ENCODE measurements at places on chromosomes 3 and 15.

GRCh38 chr3:190491533-190492054 lies 22.3 kb upstream of the IL1RAP start:
- DNase-seq: no peak

GRCh38 chr15:92899948-92900730 lies at the start of gene CHD2:
Gene CHD2, plus strand, starts transcription at chr15:92900324. Its CDS starts 914 bp downstream, at chr15:92901238.
- peak; percentile 48 for DNase-seq

DNA sequence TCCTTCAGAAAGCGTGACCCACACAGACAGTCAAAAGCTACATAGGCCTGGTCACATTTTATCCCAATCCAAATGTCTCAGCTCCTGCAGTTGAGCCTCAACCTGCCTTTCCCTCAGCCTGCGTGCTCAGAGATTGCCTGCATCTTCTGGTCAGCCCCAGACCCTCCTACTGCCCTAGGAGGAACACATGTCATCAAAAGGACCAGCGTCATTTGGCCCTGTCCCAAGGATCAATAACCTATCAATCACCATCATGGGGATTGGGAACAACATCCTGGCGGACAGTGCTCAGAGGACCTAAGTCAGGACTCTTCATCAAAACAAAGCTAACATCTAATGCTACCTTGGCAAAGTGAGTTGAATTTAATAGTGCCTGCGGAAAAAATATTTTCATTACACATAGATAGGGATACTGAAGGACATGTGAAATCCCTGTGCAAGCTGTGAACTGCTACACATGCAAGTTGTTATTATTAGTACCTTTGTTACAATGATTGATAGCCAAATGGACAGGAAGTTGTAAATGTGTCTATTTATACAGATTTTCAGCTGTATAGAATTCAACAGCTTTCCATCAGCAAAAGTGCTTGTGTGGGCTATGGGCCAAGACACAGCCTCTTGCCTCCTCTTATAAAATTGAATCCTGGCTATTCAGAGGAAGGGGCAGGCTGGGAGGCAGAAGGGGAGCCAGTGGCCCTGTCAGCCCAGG lies 47.7 kb downstream of the UMPS start:
- DNase-seq: no peak

DNA sequence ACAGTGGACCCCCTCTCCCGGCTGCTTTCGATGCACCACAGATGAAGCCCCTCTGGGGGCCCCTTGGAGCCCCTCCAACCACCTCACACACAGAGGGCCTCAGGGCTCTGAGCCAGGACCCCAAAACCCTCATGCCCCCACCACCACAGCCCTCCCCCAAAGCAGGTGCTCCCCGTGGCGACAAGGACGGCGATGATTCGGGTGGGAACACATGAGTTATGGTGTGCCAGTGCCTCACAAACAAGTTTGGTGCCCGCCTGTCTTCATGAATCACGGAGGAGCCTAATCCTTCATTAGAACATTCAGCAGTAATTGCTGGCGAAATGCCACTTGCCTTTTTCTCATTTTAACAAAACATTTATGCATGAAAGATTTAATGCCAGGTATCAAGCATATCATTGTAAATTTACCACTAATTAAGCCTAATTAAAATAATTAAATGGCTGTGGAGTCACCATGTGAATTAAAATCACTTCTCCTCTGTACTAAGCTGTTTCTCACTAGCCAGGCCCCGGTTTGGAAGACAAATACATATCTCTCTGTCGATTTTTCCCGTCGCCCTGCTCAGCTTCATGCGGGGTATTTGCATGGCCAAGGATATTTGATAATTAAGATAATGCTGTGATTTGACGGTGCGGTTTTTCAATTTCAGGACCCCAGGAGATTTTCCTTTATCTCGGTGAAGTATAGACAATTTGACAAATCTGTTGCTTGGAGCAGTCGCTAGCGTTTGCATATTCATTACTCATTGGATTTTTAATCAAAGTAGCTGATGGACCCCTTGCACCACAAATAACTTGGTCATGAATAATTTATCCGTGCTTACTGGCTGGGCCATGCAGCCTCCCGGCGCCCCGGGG lies 157.0 kb downstream of the TLE3 start:
- DNase-seq: no peak

GRCh38 chr3:13555753-13556152 lies 6.8 kb downstream of the FBLN2 start:
- no peak for DNase-seq

DNA sequence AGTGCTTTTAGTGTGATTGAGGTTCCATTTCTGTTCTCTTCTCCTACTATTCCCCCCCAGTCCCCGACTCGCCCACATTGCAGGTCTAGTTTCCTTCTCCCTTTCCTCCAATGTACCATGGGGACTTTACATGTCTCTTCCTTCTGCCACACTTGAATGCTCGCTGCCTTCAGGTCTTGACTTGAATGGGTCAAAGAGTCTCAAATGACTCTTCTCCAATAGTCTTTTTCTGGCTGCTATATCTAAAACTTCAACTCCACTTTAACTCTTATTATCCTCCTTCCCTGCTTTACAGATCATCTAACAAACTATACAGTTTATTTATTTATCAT lies 213.9 kb upstream of the SLC2A2 start:
- DNase-seq: no peak

DNA sequence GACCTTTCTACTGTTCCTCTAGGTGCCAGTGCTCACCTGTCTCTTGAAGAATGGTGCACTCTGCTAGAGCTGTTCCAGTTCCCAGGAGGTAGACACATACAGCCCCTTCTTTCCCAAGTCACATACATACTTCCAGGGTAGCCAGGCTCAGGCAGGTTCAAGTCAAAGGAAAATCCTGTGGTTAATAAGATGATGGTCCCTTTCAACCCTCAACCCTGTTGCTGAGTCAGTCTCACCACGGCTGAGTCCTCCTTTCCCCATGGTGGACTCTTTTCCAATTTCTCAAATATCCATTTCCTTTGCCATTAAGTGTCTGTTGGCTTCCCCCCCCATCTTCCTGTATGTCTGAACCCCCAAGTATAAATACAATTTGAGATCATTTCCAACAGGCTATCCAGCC lies 56.1 kb upstream of the ACAN start:
- DNase-seq: no peak

DNA sequence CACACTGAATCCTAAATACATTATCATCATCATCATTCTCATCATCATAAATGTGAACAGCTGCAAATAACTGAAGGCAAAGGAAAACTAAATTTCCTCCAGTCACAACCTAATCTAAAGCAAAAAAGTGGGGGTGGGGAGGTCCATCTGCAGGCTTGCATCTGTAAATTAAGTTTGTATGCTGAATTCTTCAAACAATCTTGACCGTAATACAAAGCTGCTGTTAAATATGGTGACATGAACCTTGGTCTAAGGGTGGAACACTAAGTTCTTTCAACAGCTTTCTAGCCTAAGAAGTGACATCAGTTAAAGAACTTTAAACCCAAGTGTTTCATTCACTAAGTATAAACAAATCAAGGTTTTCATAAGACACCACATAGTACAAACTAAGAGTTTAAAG lies 4.3 kb downstream of the LRRFIP2 start:
- no peak for DNase-seq

GRCh38 chr3:24963762-24964625 lies 464.1 kb upstream of the RARB start:
- DNase-seq: no peak

GRCh38 chr3:147736226-147736625 lies 327.1 kb downstream of the ZIC1 start:
- DNase-seq: no peak

DNA sequence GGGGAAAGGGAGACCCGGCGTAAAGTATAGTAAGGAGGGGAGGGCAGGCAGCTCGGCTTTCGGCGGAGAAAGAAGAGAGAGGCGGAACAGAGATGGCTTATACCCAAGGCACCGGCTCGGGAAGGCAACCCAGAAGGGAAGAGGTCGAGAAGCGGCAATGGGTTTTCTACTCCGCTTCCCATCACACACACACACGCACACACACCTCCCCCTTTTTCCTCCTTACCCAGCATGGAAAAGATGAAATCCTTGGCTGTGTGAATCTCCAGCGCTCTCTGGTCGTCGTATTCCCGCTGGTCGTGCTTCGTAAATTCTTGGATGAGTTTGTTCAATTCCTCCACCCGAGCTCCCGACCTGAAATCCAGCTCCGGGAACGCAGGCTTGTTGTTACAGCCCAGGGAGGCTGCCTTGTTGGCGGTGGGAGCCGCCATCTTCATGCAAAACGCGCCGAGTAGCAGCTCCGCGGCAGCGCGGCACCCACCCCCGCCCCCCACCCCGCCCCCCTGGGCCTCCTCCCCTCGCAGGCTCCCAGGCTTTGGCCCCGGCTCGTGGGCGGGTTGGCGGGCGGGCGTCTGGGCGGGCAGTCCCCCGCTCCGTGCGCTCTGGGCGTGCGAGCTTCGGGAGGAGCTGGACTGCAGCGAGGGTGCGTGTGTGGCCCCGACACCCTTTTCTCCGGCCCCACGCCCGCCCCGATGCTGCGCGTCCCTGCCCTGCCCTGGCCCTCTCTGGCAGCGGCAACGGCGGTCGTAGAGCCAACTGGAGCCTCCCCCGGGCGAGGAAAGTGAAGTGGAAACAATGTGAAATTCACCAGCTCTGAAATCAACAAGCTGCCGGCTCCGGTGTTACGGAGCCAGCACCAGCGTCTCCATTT lies at the start of gene MB21D2:
Gene MB21D2, minus strand, starts transcription at position 453 of the 871 bp plus-strand sequence. Its CDS starts 16 bp downstream, at position 437.
- DNase-seq: peak; percentile 45

DNA sequence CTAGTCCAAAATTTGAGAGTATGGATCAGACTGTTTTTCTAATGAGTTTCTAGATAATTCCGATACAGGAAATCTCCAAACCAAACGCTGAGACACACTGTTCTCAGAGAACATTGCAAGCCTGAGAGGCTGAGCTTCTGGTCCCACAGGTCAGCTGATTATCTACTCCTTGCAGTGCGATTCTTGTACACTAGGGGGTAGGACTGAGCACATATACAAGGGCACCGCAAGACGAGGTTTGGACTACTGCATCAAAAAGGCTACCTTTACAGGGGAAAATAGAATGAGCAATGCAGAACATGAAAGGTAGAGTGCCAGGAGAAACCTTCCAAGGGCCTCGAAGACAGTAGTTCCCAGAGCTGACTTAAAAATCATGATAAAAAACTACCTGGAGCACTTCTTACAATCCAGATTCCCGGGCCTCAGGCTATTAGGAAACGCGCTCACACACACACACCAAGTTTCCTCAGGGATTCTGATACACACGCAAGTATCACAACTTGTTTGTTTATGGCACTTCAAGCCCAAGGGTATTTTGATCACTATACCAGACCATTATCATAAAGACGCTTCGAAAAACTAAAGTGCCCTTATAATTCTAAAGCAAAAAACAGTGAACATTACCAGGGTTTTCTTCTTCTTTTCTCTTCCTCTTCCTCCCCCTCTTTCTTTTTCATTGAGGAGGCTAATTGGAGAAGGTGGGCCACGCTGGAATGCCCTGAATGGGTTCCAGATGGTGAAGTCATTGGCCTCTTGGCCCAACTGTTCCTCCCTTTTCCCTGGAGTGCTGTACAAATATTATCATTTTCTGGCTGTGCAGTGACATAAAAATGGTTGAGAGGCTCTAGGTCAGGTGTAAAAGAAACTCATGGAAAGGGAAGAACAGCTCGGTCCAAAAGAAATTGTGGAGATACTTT lies 61.8 kb downstream of the SLC12A8 start:
- no peak for DNase-seq

- DNase-seq: no peak
Observed at GRCh38 chr15:101502572-101503295, 13.2 kb upstream of the PCSK6 start.

GRCh38 chr3:1446531-1446930 lies 353.7 kb downstream of the CNTN6 start:
- DNase-seq: no peak

DNA sequence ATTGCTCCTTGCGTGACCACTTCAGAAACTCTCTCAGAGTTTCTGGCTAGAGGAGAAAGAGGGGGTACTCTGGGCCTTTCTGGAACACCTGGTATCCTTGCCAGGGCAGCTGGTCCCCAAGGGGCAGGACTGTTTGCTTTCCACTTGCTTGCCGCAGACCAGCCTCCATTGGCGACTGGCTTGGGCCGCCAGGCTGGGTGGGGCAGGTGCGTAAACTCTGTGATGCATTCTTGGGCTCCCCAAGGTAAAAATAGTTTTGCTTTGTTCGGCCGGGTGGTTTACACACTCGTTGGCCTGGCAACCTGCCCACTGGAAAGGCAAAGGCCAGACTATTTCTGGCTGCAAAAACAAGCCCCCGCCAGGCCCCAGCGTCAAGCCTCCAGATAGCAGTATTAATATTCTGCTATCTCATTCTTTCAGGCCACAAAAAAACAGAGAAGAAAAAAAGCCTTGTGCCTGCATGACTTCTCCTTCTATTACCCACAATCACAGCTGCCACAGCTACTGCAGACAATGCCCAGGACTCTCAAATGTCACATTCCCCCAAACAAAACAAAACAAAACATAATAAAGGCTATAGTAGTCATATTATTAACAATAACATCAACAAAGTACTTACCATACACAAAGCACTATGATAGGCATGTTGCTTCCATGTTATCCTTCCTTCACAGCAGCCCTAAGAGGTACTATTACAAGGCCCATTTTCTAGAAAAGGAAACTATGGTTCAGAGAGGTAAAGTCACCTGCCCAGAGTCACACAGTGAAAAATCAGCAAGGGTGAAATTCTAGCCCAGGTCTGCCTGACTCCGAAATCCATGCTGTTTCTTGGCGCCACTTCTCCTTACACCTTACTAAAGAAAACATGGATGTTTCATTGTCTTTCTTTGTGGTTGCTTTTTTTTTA lies 14.0 kb upstream of the SSUH2 start:
- no peak for DNase-seq

DNA sequence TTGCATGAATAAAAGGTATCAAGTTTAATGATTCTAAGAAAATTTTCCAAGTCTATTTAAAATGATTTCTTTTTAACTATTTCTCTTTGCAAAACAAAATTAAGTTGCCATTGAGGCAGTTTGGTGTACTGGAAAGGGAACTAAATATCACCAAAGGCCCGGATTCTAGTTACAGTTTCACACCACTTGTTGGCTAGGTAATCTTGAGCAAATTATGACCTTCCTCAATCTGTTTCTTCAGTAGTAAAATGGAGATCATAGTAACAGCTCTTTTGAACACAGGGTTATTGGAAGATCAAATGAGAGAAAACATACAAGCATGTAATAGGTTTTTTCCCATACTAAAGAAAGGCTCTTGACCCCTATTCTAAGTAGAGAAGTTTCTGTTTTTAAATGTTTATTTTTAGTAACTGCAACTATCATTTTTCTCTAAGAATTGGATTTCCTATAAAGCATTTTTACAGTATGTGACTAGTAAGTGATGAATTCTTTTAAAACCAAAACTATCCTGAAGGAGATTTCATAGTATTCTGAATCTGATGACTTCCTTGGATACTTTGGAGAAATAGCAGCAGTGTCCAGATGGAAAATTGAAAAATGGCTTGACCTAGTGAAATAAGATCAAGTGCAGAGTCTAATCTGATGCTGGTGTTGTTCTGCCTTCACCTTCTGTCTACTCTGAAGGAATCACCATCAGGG lies 15.7 kb downstream of the SCAANT1 start:
- DNase-seq: no peak

DNA sequence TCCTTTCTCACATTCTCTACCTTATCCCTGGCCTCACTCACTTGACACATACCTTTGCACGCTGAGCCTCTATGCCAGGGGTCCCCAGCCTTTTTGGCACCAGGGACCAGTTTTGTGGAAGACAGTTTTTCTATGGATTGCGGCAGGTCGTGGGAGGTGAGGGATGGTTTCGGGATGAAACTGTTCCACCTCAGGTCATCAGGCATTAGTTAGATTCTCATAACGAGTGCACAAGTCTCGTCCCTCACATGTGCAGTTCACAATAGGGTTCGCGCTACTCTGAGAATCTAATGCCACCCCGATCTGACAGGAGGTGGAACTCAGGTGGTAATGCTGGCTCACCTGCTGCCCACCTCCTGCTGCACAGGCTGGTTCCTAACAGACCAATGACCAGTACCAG lies 112.5 kb upstream of the EIF1B start:
- DNase-seq: no peak
